GDM1 (cell line): ENCODE measurements at places on chromosomes 12 and 14.

GRCh38 chr14:57375156-57375555, 15.2 kb upstream of the NAA30 start:
- DNase-seq: no peak

GRCh38 chr12:116426391-116427136, 132.6 kb upstream of the MAP1LC3B2 start:
- no peak for DNase-seq

DNA sequence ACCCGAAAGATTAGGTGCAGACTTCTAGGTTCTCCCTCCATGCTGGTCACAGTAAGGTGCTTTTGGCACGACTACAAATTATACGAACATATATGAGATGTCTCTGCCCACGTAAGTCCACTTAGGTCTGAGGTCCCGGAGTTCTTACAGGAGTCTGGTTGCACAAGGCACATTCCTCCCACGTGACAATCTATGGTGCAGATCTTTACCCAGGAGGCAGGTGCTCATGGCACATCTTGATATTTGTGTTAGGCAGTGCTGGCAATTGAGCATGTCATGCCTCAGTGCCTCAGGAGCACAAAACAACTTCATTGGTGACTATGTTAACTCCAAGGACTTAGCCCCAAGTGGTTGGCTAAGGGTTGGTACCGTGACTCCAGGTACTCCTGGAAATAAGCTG, 92.0 kb upstream of the AMN1 start:
- DNase-seq: no peak

DNA sequence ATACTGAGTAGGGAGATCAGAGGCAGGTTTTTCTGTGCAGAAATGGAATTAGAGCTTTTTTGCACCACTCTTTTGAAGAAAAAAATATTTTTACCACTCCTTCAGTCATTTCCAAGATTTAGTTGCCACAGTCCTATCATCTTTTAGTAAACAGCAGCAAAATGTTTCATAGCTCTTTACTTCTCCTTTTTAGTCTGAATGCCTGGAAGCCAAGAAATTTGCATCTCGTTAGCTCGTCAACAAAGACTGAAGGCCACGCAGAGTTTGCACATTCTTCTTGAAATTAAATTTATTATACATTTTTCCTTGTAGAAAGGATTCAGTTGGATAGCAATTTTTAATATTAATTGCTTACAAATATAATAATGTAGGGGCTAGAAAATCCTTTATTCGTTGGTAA, 544.5 kb upstream of the ATP2B1 start:
- no peak for DNase-seq

DNA sequence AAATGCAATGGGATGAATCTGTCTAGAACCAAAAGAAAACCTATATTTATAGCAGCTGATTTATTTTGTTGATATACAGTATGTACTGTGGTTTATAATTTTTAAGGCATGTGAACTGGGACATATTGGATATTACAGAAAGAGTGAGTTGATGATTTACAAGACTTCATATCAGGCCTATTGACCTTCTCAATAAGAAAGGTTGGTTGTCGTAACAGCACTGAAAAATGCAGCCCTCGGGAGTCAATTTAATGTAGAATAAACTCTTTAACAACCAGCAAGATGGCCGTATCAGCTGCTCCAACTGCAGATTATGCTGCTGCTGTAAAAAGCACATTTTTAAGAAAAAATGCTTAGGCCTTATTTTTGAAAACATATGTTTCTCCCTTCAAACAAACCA, 407.3 kb downstream of the GXYLT1 start:
- DNase-seq: no peak
